ENCODE measurements at places on chromosomes 2 and 18. TPM values are rescaled to one million over a fixed set of nuclear protein-coding genes. Genes with fewer than 3 reads are reported as not detected.

DNA sequence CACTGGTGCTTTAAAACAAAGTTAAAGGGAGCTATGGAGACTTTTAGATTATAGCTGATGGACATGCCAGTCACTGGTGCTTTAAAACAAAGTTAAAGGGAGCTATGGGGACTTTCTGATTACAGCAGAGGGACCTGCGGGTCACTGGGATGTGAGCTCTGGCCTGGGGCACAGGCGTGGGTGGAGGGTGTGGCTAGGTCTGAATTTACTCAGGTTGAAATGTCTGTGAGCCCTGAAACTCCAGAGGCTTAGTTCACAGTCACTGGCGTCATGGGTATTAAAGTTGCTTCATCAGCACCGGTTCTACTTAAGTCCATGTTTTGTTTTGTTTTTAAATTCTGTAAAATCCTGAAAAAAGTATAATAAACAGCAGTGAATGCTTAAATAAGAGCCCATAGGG, 49.0 kb upstream of the TMEM18 start:
- H3K4me1 ChIP-seq = no peaks in the 10 kb centered on the region
- H3K36me3 ChIP-seq = no peaks in the 10 kb centered on the region
- H3K27me3 ChIP-seq = no peaks in the 10 kb centered on the region
- no peak overlapping the region for H3K4me3 ChIP-seq
- no peak overlapping the region for H3K27ac ChIP-seq

KATNAL2 gene
- 4.6 TPM for total RNA-seq

ARHGEF33 gene
- total RNA-seq = 0.50 TPM

- H3K27ac ChIP-seq = no peak overlapping the region
- H3K36me3 ChIP-seq = no peaks in the 10 kb centered on the region
- no peak overlapping the region for H3K4me3 ChIP-seq
- H3K27me3 ChIP-seq = no peaks in the 10 kb centered on the region
- no peaks in the 10 kb centered on the region for H3K4me1 ChIP-seq
Observed at GRCh38 chr18:11974741-11975325, 6.5 kb upstream of the IMPA2 start.

- peak; percentile 39 for DNase-seq
- no peak overlapping the region for H3K27ac ChIP-seq
- H3K4me1 ChIP-seq = no peaks in the 10 kb centered on the region
- H3K36me3 ChIP-seq = no peaks in the 10 kb centered on the region
- no peaks in the 10 kb centered on the region for H3K27me3 ChIP-seq
Observed at GRCh38 chr2:71962911-71963694, 184.6 kb downstream of the CYP26B1 start.

MC4R gene
- not detected for total RNA-seq

DNA sequence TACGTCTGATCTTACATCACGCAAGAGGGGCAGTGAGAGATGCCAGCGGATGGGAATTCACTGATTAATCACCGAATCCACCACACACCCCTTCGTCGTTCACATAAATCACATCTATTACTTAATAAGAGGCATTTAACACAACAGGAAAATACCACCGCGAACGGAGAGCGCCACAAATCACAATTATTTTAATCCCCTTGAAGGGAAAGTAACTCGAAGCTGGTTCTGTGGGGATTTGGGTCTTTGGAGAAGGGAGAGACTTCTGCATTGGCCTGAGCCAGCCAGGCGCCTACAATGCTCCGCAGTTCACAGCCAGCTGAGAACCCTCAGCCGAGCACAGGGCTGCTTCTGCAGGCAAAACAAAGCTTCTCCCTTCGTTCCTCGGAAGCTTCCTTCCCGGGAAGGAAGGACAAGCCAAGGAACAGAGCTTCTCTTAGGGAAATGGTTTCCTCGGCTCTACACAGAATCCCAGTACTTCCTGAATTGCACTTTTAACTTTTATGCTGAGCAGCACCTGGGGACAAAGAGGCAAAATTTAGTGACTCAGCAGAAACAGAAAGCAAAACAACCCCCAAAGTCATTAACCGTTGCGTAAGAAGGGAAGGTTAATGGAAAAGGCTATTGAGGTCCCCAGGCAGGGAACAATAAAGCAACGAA, at the start of gene LRP1B:
Gene LRP1B, minus strand, starts transcription at position 7 of the 660 bp plus-strand sequence. CDS start 287 bp downstream, outside the sequence.
- peak; percentile 48 for DNase-seq
- H3K4me3 ChIP-seq = peak within 1 kb of the TSS; percentile 34
- H3K36me3 ChIP-seq = no peaks in the 10 kb centered on the region
- H3K27ac ChIP-seq = no peak within 1 kb of the TSS

GRCh38 chr2:63845866-63846265, 4.2 kb downstream of the UGP2 start:
- peaks cover 5% of the 10 kb centered on the region for H3K4me1 ChIP-seq
- no peaks in the 10 kb centered on the region for H3K36me3 ChIP-seq
- no peak for DNase-seq
- no peak overlapping the region for H3K4me3 ChIP-seq

INPP5D gene
- total RNA-seq = 0.51 TPM

All from fibroblast of lung (primary cell).